ENCODE measurements at places on chromosomes 6 and 20.

DNA sequence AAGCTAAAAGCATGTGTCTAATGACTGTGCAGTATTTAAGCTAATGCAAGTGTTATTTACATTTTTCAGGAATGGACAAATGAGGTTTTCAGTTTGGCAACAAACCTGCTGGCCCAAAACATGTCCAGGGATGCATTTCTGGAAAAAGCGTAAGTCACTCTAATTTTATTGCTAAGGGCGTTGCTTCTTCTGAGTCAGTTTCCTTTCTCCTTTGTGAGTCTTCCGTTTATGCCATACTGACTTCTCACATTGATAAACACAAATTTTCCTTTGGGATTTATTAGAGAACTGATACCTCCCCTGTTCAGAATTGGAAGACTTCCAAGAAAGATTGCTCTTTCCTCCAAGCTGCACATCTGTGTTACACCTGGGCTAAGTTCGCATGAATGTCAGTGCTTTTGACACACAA, 422.9 kb upstream of the PLCB4 start:
- no peak for DNase-seq

DNA sequence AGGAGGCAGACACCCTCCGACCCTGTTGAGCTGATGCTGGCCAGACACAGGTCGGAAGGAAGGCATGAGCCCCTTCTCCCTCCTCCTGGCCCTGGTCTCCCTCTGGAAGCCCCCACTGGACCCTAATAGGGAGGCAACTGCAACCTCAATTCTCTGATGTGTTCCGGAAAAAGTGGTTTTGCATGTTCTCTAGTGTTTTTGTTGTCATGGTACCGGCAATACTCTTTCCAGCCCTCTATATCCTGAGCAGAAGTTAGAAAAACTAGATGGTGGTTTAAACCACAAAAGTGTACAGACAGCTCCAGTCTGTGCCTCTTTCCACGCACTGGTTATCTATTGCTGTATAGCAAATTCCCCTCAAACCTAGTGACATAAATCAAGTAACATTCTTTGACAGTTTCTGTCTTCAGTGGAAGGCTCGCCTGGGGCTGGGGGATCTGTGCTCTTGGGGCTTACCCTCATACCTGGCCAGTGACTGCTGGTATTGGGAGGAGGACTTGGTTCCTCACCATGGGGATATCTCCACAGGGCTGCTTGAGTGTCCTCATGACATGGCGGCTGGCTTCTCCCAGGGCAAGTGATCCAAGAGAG, 37.0 kb downstream of the SYTL3 start:
- peak; percentile 91 for DNase-seq

GRCh38 chr6:85419046-85419759, 30.7 kb upstream of the NT5E start:
- DNase-seq = peak; percentile 59

DNA sequence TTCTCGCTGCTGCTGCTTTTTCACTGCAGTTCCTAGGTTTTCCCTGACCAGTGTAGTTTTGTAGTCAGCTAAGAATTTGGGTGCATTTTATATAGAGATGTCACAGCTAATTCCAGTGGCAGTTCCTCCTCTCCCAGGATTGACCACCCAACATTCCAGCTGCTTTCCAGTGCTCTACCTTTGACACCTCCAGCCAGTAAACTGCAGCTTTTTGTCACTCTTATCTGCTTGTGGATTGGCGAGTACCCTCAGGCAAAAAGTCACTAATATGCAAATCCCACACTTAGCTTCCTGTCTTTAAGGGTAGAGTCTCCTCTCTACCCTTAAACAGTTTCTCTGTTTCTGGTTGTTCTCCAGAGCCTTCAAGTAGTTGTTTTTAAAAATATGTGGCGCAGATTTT, 146.9 kb upstream of the KCNG1 start:
- DNase-seq = no peak

GRCh38 chr6:53828966-53829697, 34.3 kb downstream of the LRRC1 start:
- DNase-seq = no peak

GRCh38 chr6:37588735-37589108, 89.0 kb upstream of the CCDC167 start:
- DNase-seq = no peak

- DNase-seq = no peak
Observed at GRCh38 chr20:50152394-50153152, 950 bp downstream of the PEDS1 start.

- DNase-seq = no peak
Observed at GRCh38 chr6:157644043-157644810, 178.8 kb upstream of the SNX9 start.

DNA sequence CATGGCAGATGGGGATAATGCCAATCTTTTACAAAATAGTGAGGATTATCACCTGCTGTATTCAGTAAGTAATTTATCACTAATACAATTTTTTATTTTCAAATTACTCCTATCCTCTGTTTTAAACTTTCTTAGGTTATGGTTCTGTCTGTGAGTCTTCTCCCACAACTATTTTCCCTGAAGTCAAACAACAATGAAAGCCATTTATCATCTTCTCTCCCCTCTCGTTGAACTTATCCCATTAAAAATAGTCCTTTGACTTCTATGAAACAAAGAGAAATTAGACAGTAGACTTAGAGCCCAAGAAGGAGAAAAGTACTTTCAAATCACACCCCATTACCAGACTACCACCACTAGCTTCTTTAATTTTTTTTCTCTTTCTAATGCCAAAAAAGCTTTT, 147.7 kb downstream of the SIM1 start:
- DNase-seq = no peak

DNA sequence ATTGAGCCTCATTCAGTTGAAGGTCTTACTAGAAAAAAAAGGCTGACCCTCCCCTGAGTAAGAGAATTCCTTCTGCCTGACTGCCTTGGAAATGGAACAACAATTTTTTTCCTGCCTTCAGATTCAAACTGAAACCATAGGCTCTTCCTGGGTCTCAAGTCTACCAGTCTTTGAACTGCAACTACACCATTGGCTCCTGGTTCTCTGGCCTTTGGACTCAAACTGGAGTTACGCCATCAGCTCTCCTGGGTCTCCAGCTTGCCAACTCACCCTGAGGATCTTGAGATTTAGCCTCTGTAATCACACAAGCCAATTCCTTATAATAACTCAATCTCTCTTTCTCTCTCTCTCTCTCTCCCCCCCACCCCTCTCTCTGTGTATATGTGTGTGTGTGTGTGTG, 36.0 kb upstream of the SNX9 start:
- DNase-seq = no peak

GRCh38 chr6:30750379-30750668, 6.0 kb upstream of the IER3 start:
- no peak for DNase-seq

- DNase-seq = peak; percentile 14
Observed at GRCh38 chr20:13610184-13610583, 28.5 kb downstream of the TASP1 start.

DNA sequence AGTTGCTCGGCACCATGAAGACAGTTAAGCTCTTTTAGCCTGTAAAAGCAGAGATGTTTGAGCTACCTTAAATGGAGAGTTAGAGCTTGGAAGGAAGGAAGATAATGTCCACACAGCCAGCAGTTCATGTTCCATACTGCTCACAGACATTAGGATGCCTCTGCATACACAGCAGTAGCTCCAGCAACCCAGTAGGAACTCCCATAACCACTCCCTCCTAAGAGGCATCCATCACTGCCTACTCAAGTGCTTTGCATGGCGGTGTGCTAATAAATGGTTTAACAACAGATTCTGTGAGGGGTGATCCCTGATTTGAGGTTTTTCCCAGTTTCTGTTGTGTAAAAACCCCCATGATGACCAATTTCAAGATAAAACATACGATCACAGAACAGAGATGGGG, 286.4 kb downstream of the HACE1 start:
- DNase-seq = no peak

- no peak for DNase-seq
Observed at GRCh38 chr6:47197682-47198640, 111.7 kb downstream of the TNFRSF21 start.

GRCh38 chr6:56404599-56404998, 157.2 kb upstream of the COL21A1 start:
- no peak for DNase-seq

DNA sequence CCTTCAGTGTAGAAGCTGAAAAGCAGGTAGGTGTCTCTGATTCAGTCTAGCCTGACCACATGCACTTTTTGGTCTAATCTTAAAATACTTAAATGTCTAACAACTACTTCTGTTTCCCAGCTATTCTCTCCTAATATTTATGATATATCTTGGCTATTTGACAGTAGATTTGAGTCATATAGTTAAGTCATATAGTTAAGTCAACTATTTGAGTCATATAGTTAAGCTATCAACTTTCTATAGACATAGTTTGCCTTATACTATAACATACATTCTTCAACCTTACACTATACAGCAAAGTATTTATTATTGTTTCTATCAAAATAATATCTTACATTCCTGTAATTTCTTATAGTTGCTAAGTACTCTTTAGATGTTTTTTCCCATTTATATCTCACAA, 110.9 kb downstream of the GMDS start:
- DNase-seq = no peak

- peak; percentile 65 for DNase-seq
Observed at GRCh38 chr20:45052698-45053429, 48.1 kb downstream of the KCNS1 start.

DNA sequence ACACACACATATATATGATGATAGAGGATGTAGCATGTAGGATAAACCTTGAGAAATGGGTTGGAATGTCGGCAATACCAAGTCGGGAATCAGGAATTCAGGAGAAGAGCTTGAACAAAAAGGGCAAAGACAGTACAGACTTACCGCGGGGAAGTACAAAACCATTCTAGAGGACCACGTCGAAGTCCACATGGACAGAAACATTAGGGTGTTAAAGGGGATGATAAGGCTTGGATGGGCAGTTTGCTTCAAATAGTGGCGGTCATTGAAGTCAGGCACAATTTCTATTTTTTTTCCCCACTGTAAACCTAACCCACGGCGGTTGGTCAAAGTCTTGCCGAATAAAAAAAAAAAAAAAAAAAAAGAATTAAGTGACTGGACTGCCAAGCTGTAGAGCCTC, 766 bp upstream of the NUS1 start:
- DNase-seq = no peak

GRCh38 chr6:53921639-53922038, 126.8 kb downstream of the LRRC1 start:
- DNase-seq = no peak

DNA sequence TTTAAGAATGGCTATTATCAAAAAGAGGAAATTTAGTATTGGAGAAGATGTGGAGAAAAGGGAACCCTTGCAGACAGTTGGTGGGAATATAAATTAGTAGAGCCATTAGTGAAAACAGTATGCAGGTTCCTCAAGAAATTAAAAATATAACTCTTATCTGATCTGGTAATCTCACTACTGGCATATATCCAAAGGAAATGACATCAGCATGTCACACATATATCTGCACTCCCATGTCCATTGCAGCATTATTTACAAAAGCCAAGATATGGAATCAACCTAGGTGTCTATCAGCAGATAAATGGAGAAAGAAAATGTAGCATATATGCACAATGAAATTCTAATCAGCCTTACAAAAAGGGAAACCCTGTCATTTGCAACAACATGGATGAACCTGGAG, 2.6 kb downstream of the SIRPG start:
- no peak for DNase-seq

DNA sequence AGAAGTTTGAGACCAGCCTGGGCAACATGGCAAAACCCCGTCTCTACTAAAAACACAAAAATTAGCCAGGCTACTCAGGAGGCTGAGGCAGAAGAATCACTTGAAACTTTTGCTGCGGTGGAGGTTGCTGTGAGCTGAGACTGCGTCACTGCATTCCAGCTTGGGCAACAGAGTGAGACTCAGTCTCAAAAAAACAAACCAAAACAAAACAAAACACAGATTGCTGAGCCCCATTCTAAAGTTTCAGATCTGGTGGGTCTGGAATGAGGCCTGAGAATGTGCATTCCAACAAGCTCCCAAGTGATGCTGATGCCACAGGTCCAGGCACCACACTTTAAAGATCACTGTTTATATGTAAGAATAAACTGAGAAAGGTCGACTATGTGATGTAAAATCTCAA, 24.9 kb upstream of the TMEM14A start:
- DNase-seq = no peak

- no peak for DNase-seq
Observed at GRCh38 chr6:25477006-25477590, 174.9 kb upstream of the SCGN start.

DNA sequence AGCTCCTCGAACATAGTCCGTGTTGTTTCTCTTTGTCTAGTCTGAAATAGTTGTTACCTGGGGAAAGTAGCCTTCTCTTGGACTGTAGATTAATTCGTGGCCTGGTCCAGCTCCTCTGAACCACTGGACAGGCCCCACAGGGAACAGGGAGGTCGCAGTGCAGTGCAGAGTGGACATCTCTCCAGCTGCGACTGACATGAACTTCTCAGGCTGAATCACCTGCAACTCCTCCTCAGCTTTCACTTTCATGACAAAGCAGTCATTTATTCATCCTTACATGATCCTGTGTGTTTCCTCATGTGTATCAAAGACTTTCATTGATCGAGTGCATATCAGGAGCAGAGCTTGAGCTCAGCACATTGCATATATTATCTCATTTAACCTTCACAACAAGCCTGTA, 19.1 kb upstream of the SIRPG start:
- no peak for DNase-seq

- no peak for DNase-seq
Observed at GRCh38 chr6:6752129-6752528, 163.6 kb downstream of the LY86 start.

DNA sequence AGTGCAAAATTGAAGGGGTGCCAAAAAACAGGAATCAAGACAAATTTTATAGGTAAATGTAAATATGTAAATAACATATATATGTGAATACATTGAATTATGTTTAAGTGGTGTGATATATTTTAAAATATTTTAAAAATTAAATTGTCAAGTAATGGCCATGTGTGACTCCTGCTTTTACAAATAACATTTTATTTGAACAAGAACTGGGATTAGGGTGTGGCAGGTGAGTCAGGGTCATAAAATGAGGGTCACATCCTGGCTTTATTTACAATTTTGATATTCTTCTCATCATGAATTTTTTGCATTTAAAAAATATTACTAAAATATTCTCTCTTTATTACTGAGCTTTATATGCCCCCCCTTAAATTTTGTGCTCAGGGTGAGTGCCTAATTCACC, 601.1 kb upstream of the MAN1A1 start:
- no peak for DNase-seq

- no peak for DNase-seq
Observed at GRCh38 chr6:44661221-44662008, 273.9 kb downstream of the CDC5L start.

- no peak for DNase-seq
Observed at GRCh38 chr6:166716910-166717617, 90.0 kb upstream of the RPS6KA2 start.

- no peak for DNase-seq
Observed at GRCh38 chr20:47231382-47232039, 125.0 kb downstream of the ZMYND8 start.

DNA sequence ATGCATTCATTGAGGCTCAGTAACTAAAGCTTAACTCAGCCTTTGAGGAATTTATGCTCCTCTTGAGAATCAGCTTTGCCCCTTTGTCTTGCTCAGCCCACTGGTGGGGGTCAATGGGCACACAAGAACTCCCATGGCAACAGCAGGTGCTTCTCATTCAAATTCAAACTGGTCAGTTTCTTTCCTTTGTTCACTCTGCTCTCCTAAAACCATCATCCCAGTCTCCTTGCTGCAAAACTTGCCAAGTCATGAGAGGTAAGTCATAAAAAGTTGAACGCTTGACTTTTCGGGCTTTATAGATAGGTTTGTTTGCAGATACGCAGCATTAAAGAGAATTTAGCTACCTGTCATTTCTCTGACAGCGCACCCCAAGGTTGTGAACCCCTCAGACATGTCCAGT, 146.8 kb downstream of the TFAP2A start:
- DNase-seq = no peak

- DNase-seq = no peak
Observed at GRCh38 chr6:30206799-30207618, 6.2 kb downstream of the TRIM26 start.

GRCh38 chr20:46551522-46552381, 1.3 kb upstream of the OCSTAMP start:
- no peak for DNase-seq
